ENCODE measurements at places on chromosomes 1 and 21.

DNA sequence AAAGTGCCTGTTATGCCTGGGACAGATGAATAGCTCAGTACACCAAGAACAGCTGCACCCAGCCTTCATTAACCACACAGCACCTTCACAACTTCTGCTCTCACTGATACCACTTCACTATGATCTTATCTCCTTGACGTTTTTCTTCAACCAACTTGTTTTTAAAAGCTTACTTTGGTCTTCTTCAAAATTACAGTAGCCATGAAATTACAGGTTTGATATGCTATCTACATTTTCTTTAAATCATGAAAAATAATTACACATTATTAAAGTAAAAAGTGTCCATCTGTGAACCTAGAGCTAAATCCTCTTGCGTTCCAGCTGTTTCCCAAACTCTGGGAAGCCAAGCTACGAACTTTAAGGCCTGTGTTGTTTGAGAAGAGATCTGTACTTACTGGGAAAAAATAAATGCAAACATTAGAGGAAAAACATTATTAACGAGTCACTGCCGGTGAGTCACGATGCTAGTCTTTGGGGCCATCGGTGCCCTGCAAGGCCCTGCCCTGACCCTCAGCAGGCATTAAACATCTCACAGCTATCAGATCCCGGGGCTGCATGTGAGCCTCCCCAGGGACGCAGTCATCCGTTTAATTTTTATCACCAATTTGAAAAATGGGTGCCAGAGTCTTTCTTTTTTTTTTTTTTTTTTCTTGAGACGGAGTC lies 56.3 kb upstream of the GPR153 start:
- no peaks in the 10 kb centered on the region for H3K27me3 ChIP-seq
- DNase-seq: no peak
- peaks cover 5% of the 10 kb centered on the region for H3K36me3 ChIP-seq
- H3K27ac ChIP-seq: no peak overlapping the region
- H3K4me1 ChIP-seq: no peaks in the 10 kb centered on the region

DNA sequence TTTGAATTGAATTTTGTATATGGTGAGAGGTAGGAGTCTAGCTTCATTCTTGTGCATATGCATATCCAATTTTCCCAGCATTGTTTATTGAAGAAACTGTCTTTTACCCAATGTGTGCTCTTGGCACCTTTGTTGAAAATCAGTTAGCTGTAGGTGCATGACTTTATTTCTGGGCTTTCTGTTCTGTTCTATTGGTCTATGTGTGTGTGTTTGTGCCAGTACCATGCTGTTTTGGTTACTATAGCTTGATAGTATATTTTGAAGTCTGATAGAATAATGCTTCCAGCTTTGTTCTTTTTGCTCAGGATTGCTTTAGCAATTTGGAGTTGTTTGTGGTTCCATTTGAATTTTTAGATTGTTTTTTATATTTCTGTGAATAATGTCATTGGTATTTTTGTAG lies 9.4 kb upstream of the ZMYM1 start:
- H3K27ac ChIP-seq: no peak overlapping the region
- H3K27me3 ChIP-seq: peaks cover 27% of the 10 kb centered on the region
- no peak overlapping the region for H3K4me3 ChIP-seq

DNA sequence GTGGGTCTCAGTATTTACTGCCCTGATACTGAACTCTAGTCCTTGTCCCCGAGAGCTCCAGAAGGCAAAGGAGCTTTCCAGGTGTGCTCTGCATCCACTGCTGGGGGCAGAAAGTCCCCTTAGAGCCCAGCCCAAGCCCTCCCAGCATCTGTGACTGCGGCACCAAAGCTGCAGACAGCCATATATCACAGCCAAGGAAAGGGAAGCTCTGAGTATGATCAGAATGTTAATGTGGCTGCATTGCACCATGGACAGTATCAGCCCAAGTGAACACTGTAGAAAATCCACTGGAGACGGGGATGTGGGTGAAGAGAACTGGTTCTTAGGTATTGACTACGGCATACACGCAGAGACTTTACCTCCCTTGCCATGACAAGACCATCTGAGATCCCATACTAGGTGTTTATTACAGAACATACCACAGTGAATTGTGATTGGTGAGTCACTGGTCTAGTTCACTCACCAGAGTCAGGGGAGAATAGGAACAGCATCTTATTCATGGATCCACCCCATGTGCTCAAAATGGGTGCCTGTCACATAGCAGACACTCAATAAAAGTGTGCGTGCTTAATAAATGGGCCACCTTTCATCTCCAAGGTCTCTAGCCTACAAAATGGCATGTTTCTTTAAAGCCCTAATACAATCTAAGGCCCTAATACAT lies 170.3 kb downstream of the HHIPL2 start:
- H3K4me3 ChIP-seq: no peak overlapping the region
- H3K4me1 ChIP-seq: no peaks in the 10 kb centered on the region
- H3K36me3 ChIP-seq: no peaks in the 10 kb centered on the region
- no peaks in the 10 kb centered on the region for H3K27me3 ChIP-seq

DNA sequence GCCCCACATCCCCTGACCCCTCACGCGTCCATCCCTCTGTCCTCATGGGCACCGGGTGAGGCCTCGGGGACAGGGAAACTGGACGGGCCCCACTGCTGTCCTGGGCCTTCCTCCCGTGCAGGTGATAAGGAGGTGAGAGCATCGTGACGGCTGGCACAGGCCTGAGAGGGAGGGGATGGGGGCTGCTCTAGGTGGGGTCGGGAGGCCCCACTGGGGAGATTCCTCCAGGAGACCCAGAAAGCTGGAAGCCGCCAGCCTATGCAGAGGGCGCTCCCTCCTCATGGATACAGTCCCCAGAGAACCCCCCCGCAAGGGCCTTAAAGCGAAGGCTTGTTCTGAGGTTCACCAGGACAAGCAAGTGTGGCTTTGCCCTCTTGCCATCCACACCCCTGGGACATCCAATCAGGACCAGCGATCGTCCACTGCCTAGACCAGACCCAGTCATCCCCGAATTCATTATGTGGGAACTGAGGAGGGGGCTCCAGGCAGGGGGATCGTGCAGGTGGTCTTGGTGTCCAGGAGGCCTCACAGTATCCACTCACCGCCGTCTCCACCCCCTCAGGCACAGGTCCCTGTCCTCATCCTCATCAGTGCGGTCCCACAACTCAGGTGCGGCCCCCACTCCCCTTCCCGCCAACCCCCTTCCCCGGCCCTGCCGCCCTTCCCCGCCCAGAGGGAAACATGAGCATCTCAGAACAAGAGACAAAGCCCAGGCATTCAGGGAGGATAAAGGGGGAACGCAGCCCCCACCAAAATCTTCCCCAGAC lies 45.3 kb upstream of the COL18A1 start:
- H3K27me3 ChIP-seq: peaks cover 21% of the 10 kb centered on the region
- H3K27ac ChIP-seq: no peak overlapping the region
- no peak for DNase-seq
- H3K36me3 ChIP-seq: no peaks in the 10 kb centered on the region
- peaks cover 8% of the 10 kb centered on the region for H3K4me1 ChIP-seq
- H3K4me3 ChIP-seq: no peak overlapping the region
